ENCODE measurements at places on chromosomes 2 and 18.

- no peak for DNase-seq
These were observed at the start of gene KRTCAP3 for GRCh38 chr2:27441958-27442919. KRTCAP3 (plus strand) TSS chr2:27442381; CDS start chr2:27442413, 32 bp downstream.

DNA sequence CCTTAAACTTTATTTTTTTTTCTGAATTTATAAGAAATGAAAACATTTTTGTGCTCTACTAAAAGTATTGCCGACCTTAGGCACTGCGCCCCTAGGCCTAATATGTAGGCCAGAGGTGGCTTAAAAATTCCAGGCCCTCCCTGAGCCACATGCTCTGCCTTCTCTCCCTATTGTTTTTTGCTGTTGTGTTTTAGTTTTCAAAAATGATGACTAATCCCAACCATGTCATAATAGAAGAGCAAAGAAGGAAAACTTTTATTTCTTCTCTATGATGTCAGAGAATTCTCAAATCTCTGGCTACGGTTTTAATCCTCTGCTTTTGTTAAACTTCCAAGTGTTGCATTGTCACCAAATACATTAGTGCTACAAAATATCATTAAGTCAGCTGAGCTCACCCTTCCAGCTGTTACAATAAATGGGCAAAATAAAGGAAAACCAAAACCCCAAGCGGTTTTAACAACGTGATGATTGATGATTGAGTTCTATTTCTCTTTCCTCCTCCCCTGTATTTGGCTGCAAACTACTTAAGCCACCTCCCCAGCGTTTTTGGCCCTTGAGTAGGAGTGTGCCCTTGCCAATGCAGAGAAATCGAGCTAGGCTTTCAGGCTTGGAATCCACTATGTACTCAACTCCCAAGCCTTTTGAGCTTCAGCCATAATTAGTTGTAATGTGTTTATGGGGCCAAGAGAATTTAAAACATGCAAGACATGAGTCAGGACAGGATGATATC, 163.5 kb upstream of the POU3F3 start:
- DNase-seq = no peak

- DNase-seq = no peak
These were observed 431 bp upstream of the CNRIP1 start for GRCh38 chr2:68320118-68320641.

DNA sequence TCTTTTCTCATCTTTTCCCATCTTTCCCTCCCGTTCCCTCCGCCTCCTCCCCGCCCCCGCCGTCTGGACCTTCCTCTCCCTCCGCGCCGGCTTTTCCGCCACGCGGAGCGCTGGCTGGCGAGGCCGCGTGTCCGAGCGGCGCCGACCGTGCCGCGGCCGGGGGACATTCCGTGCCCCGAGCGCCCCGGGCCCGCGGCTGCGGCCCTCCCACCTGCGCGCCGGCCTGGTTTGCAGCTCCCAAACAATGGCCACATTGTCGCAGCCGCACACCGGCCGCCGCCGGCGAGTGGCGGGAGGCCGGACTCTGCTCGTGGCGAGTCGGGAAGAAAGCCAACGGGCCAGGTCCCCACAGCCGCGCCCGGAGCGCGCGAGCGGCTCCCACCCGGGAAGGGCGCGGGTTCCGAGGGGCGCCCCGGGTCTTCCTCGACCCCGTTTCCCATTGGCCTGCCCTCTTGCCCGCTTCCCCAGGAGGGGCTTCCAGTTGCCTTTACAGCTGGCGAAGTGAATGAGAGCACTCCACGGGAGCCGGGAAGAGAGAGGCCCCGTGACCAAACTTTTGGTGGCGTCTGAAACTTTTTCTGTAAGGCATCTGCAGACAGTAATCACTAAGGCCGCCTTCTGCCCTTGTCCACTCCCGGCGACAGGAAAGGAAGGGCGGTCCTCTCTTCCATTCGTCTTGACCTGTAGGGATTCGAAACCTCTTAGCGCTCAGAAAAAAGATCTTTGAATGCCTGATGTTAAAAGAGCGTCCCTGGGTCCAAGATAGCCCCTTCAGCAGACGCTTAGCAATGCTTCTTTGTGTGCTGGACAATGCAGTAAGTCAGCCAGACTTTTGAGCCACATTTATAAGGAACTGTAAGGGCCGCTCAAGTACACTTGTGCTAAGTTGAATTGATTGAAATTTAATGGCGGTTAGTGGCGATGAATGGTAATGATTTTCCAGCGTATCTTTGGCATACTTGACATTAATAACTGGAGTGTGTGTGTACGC, 6.2 kb downstream of the GLI2 start:
- no peak for DNase-seq

GRCh38 chr2:71858071-71858470, 289.6 kb downstream of the CYP26B1 start:
- DNase-seq = no peak

- DNase-seq = no peak
These were observed 48.7 kb downstream of the SERTAD2 start for GRCh38 chr2:64605026-64605471.

- DNase-seq = no peak
These were observed 117.1 kb downstream of the CAPN13 start for GRCh38 chr2:30690126-30690561.

DNA sequence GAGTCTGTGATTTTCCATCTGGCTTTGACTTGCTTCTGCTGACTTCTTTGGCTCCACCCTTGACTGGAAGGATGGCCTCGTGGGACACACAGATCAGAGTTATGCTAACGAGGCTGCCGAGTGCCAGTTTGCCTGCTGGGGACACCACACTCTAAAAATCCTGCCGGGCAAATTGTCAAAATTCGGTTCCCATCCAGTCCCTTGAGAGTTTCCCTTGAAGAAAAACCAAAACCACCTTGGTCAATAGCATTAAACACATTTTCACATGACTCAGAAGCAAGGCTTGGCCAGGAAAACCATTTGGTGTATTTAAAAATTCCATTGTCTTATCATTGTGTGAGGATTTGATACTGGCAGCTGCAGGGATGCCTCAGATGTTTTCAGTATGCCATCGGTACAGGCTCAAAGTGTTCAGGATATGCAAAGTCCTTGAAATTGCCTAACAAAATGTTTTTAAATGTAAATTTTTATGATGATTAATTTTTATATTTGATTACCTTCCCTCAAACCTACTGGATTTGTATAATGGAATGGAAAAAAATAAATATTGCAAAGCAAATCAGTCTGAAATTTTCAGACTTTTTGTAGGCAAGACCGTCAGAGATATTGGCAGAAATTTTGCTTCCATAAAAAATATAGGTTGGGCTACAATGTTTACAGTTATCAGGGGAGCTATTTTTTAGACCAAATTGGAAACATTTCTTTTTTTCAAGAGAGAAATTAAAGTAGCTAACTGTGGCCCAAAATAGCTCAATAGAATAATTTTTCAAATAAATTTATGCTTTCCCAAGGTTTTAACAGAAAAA, 41.6 kb downstream of the KCNE4 start:
- no peak for DNase-seq

GRCh38 chr18:49460976-49461601, 644 bp upstream of the DYM start:
- DNase-seq = no peak

DNA sequence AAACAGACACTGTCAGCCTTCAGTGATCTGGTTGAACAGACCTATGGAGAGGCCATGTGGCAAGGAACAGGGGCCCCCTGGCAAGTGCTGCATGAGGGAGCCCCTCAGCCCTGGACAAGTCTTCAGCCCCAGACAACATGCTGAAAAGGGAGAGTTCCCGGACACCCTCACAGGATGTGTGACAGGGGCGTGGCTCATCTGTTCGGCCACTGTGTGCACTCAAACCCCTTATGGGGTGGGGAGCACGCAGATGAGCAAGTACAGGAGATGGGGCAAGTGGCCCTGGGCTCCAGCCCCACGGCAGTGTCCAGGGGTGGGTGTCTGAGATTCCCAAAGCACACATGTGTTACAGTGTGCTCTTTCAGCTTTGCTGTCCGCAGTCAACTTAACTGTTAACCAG, 35.4 kb upstream of the MPPE1 start:
- DNase-seq = no peak

GRCh38 chr18:5455674-5456073, 88.1 kb downstream of the EPB41L3 start:
- DNase-seq = no peak

- no peak for DNase-seq
These were observed 57.0 kb downstream of the CEP192 start for GRCh38 chr18:13048061-13048595.

DNA sequence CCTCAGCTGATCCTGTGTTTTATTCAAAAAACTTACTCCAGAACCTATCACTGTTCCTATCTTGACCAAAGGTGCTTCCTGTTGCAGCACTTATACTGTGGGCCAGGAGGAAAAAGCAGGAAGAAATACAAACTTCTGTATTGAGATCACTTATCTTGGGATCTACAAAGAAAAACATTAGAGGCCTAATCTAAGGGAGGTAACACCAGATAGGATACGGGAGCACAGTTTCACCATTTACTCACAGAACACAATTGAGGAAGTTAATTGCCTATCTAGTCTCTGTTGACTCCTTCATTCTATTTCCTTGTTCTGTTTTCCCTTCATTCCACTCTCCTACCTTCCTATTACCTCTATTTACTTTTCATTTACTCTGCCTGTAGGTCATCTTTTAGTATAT, 287.2 kb upstream of the LINC00305 start:
- DNase-seq = no peak

- no peak for DNase-seq
These were observed 20.8 kb upstream of the MAP4K4 start for GRCh38 chr2:101676674-101677073.

DNA sequence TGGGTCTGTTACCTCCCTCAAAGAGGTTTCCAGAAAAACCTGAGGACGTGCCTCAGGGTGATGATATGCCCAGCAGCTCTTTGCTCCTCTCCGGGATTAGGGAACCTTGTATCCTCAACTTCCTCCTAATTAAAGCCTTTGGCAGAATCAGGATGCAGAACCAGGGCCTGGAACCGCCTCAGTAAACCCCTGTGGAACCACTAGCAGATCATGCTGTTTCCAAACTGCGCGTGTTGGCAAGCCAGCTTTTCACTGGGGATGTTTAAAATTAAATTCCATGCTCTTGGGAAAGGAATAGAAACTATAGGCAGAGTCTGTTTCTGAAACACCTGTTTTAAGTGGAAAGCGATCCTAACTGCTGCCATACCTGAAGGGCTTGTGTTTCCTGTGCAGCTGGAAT, 26.4 kb downstream of the CRIM1 start:
- DNase-seq = no peak

DNA sequence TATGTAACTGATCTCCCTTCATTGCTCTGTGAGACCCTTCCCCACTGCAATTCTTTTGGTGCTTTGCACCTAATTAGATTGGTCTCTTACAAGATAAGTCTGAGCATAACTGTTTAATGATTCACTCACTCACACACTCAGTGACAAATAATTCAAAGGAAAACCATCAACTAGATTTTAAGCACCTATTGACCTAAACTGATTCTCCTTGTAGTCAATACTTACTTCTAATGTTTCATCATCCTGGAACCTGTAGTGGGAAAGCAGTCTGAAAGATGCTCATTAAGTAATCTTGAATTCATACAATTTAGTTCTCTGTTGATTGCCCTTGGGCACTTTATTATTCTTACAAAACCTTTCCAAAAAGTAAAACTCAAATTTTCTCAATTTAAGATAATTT, 74.3 kb upstream of the COL5A2 start:
- no peak for DNase-seq

GRCh38 chr18:834082-834720, 22.2 kb upstream of the YES1 start:
- DNase-seq = no peak

DNA sequence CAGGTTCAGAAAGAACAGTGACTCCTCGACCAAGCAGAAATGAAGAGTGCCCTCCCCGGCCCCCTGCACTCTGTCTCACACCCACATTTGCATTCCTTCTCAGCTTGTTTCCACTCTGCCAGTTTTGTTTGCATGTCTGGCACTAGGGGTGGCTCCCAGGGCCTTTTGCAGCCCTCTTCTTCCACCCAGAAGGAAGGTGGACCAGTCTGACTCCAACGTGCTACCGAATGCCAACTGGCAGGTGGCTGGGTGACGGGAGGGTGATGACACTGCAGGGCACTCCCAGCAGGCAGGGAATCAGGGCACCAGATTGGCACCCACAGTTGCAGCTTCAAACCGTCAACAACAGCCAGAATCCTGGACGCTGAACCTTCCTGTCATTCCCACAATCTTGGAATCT, 371.1 kb downstream of the TXNL1 start:
- no peak for DNase-seq
